IPS-NIHi11 (cell line): ENCODE measurements at places on chromosomes 12 and 14.

DNA sequence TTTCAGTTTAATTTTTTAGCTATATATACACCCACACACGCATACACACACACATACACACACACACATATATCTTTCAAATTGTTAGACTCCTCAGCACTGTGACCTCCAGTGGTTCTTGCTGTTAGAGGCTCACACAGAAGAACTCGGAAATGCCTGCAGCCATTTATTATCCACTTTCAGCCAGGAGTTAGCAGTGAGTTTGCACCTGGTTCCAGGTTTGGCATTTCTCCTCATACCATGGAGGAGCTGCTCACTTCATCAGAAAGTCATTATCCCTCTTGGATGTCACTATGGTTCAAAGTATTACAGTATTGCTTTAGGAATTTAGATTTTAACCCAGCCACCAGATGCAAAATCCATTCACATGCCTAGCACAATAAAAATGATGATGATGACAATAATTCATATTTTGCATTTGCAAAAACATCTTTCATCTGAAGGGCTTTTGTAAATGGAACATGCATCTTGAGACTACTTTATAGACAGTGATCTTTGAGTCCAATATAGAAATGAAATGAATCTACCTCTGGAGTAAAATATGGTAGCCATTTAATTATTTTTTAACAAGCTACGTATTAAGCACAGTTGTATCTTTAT lies 42.3 kb downstream of the NPAS3 start:
- no peak for DNase-seq

DNA sequence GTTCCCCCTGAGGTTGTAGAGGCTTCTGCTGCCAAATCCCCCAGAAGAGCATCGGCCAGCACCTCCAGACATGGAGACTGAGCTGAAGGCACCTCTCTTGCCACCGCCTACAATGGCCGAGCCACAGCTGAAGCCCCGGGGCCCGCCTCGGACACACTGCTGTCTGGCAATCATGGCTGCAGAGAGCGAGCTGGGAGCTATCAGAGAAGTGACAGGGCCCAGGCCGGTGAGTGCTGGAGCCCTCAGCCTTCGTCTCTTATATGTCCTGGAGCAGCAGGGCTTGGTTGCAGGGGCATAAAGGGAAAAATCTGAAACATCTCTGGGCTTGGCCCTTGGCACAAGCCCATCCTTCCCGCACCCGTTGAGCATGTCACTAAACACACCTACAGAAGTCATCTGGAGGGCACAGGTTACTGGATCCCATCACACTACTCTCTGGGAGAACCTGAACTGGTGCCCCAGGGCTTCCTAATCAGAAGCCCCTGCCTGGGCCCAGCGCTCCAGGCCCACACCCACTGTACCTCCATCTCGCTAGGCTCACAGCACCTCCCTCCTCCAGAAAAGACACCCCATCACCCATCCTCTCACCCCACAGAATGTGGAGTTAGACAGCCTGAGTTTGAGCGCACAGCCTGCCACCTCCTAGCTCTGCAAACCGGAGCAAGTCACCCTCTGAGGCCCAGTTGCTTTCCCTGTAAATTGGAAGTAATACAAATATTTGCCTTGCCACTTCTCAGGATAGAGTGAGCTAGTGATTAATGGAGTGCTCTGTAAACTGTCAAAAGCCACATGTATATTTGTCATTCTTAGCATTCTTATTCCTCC lies at the start of gene KRT4:
KRT4 (minus strand) TSS at position 232 of the 825 bp plus-strand sequence; CDS start at position 174, 58 bp downstream.
- DNase-seq, result no peak

DNA sequence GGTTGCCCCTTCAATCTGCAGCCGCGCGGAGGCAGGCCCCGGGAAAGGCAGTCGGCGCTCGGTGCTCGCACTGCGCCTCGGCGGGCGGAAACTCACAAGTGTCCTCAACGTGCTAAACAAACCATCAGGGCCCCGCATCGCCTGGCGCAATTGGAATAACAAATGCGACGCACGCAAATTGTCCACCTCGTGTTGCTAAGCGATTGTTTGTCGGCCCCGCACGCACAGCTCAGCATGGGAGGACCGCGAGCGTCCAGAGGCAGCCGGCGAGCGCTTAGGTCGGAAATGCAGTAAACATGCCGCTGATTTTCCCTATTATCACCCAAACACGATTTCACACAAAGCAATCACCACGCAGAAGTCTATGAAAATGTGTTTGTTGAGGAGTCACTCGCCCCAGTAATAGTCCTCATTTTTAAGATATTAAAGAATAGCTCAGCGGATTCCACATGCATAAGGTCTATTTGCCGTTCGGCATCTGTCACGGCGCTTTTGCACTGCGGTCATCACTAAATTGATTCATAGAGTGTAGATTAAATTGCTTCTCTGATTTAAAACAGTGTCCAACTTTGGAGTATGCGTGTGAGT lies 3.2 kb upstream of the GSC start:
- peak; percentile 58 for DNase-seq

DNA sequence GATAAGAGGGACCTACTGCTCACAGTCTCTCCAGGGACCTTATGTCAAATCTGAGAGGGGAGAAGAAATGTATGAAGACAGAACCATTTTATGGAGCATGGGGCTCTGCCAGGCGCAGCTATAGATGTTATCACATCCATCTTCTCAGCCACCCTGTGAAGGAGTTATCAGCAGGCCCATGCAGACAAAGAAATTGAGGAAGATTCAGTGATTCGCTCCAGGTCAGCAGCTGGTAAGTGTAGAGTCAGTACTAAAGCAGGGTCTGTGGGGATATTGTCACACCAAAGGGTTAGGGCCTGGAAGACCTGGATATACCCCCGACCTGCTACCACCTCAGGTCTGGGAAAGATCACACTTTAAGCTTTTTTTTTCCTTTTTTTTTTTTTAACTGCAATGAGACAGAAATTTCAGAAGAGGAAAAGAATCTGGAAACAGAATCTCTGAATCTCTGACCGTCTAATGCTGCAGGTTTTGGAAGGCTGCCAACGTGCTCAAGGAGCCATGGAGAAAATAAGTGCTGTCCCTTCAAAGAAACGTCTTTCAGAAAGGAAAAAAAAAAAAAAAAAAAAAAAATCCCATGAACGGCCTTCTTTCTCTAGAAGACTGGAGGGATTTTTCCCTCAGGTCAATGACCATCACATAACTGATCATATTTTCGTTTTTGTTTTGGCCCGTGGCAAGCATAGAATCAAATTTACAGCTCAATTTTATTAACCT lies 73.3 kb upstream of the PLEKHG7 start:
- no peak for DNase-seq

- peak; percentile 76 for DNase-seq
Observed at GRCh38 chr12:75208856-75209811, 505 bp downstream of the KCNC2 start.

DNA sequence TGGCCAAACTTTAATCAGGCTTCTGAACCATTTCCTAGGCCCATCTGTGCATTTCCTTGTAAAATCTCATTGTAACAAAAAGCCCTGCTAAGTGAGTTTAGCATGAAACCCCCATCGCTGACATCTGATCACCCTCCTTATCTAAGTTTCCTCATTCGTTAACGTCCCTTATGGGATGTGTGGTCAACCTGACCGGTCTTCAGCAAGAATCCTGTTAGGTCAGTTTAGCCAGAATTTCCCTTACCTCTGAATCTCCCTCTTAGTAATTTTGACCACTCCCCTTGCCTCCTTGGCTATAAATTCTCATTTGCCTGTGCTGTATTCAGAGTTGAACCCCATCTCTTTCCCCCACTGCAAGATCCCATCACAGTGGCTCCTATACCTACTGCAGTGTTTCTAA lies 239.3 kb downstream of the RMST start:
- peak; percentile 10 for DNase-seq

- DNase-seq, result peak; percentile 93
Observed at GRCh38 chr12:52903285-52903854, 1.5 kb downstream of the KRT8 start.

DNA sequence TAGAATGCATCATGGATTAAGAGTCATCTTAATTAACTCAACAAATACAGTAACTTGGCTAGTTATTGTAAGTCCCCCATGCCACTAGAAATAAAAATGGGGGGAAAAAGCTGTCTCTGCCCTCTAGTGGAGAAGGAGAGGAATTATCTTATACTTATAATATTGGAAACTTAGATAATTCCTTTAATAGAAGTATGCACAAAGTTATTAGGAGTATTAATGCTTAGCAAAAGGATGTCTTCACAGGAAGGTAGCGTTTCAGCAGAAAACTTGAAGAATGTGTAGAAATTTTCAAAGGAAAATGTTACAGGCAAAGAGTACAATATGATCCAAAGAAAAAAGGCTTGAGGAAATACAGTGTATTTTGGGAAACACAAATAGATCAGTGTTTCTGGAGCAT lies 19.8 kb downstream of the OR5AU1 start:
- DNase-seq, result peak; percentile 49

- DNase-seq, result no peak
Observed at GRCh38 chr12:6321905-6322304, 11.4 kb downstream of the PLEKHG6 start.

DNA sequence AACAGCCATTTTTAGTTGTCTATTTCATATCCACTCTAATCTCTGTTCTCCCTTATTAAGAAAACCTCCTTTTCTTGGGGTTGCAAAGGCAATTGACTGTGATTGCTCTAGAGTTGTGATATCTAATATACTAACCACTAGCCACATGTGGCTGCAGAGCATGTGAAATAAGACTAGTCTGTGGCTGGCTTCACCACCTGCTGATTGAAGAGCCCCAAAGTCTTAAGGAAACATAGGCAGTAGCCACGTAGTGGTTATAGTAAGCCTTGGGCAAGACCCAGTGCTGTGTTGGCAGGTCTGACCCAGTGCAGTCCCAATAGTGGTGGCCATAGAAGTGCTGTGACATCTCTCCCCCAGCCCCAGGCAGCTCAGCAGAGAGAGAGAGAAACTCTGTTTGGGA lies 28.4 kb upstream of the ATP2B1 start:
- no peak for DNase-seq

DNA sequence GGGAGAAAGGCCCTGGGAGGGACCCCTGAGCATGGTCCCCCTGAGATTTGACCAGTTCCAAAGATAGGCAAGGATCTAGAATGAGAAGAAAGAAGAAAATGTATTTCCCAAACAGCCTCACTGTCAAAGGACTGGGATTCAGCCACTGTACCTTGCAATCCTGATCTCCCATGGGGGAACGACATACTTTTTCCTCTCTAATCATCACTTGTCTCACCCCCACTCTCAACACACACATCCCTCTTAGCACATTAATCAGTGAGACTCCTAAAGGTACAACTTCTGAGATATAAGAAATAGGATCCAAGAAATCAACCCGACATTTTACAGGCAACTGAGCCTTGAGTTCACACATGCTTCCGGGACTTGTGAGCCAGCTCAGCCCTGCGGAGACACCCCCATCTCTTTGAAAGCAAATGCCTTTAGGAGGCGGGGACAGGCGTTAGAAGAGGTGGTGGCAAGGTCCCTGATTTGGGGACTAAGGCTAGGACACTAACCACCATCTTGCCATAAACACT lies 1.4 kb downstream of the MAP3K9 start:
- DNase-seq, result peak; percentile 58

DNA sequence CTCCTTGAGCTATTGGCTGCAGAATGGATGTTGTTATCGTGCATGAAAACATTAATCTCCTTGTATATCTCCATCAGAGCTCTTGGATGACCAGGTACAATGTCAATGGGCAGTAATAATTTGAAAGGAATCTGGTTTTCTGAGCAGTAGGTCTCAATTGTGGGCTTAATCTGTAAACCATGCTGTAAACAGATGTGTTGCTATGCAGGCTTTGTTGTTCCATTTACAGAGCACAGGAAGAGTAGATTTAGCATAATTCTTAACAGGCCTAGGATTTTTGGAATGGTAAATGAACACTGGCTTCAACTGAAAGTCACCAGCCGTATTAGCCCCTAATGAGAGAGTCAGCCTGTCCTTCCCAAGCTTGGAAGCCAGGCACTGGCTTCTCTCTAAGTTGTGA lies 50.4 kb downstream of the ATG14 start:
- no peak for DNase-seq

GRCh38 chr14:74593241-74593953 lies 18.6 kb downstream of the LTBP2 start:
- no peak for DNase-seq

DNA sequence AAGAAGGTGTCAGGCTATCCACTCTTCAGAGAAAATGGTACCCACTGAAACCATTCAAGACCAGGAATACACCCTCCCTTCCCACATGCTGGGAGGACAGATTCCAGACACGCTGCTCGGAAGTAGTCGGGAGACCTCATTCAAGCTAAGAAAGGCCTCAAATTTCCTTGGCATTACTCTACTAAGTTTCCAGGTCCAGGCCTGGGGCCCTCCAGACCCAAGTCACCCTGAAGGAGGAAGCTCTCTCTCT lies 27.1 kb upstream of the RPLP0 start:
- DNase-seq, result no peak

- DNase-seq, result no peak
Observed at GRCh38 chr14:70905301-70905700, 2.0 kb upstream of the PCNX1 start.

DNA sequence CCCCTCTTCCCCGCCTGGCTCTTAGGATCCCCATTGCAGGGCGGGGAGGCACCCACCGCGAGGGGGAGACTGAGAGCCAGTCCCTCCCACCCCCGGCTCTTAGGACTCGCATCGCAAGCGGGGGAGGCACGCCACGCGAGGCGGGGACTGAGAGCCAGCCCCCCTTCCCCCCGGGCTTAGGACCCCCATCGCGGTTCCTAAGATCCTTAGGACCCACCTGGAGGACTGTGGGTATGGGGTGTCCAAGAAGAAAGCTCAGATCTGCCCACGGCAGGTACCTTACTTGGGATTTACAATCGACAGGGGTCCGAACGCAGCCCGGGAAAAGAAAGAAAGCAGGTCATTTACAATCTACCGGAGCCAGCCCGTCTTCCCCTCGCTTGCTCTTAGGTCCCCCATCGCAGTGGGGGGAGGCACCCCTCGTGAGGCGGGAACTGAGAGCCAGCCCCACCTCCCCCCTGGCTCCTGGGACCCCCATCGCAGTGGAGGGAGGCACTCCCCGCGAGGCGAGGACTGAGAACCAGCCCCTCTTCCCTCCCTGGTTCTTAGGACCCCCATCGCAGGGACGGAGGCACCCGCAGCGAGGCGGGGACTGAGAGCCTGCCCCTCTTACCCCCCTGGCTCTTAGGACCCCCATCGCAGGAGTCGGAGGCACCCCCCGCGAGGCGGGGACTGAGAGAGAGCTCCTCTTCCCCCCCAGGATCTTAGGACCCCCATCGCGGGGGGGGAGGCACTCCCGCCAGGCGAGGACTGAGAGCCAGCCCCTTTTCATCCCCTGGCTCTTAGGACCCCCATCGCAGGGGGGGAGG lies 43.7 kb downstream of the DDX11 start:
- peak; percentile 68 for DNase-seq

GRCh38 chr14:69610874-69611171 lies 573 bp upstream of the SUSD6 start:
- no peak for DNase-seq

DNA sequence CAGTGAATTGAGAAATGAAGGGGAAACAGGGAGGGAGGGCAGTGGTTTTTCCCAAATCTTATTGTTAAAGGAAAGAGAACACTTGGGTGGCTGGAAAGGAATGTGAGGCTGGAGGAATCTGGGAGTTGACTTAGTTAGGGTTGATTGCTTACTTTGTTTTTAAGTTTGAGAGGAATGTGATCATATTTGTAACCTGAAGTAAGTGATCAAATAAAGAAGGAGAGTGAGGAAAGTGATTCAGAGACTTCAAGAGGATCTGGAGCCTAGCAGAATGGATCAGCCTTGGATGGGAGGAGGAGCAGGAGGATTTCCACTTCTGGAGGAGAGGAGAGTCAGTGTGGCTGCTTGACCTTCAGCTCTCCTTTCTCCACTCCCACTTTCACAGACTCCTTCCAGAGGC lies 6.0 kb upstream of the LRP6 start:
- peak; percentile 34 for DNase-seq

GRCh38 chr12:130977743-130978095 lies 24.0 kb downstream of the ADGRD1 start:
- DNase-seq, result no peak
